ENCODE measurements at places on chromosomes 13 and 19.

- no peak for DNase-seq
Observed at GRCh38 chr19:10624585-10624984, 768 bp upstream of the SLC44A2 start.

DNA sequence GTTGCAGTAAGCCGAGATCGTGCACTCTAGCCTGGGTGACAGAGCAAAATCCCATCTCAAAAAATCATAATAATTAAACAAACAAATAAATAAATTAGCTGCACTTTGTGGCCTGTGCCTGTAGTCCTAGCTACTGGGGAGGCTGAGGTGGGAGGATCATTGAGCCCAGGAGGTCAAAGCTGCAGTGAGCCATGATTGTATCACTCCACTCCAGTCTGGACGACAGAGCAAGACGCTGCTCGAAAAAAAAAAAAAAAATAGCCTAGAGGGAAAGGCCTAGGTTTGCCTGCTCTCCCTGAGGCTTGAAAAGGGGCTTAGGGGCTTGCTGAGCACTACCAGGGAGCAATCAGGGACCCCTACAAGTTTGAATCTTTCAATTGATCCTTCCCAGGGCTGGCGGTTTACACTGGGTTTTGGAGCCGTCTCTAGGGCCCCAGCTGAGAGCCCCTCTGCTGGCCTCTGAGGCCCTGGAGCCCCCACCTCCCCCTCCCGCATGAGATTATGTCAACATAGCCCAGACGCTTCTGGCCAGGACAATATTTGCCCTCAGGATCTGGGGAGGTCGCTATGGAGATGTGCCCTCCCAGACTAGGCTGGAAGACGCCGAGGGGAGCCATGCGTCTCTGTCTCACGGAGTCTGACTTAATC is 10.4 kb upstream of the GIPR start:
- no peak for DNase-seq

GRCh38 chr13:28392896-28393505 is 101.9 kb downstream of the FLT1 start:
- DNase-seq: no peak

GRCh38 chr19:48953141-48953540 is 1.5 kb upstream of the BAX start:
- no peak for DNase-seq

DNA sequence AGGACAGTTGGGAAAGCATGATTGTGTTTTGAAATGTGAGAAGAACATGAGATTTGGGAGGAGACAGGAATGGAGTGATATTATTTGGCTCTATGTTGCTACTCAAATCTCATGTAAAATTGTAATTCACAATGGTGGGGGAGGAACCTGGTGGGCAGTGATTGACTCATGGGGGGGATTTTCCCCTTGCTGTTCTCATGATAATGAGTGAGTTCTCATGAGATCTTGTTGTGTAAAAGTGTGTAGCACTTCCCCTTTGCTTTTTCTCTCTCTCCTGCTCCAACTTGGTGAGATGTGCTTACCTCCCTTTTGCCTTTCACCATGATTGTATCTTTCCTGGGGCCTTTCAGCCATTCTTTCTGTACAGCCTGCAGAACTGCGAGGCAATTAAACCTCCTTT is 1261.0 kb upstream of the ATXN8OS start:
- no peak for DNase-seq
